ENCODE measurements at places on chromosomes 6 and 20. TPM values are rescaled to one million over a fixed set of nuclear protein-coding genes. Genes with fewer than 3 reads are reported as not detected.

- no peaks in the 10 kb centered on the region for H3K27me3 ChIP-seq
- H3K4me3 ChIP-seq = no peak overlapping the region
- H3K4me1 ChIP-seq = peaks cover 31% of the 10 kb centered on the region
- DNase-seq = no peak
Measured at GRCh38 chr20:62822788-62823651, 6.2 kb downstream of the COL9A3 start.

DNA sequence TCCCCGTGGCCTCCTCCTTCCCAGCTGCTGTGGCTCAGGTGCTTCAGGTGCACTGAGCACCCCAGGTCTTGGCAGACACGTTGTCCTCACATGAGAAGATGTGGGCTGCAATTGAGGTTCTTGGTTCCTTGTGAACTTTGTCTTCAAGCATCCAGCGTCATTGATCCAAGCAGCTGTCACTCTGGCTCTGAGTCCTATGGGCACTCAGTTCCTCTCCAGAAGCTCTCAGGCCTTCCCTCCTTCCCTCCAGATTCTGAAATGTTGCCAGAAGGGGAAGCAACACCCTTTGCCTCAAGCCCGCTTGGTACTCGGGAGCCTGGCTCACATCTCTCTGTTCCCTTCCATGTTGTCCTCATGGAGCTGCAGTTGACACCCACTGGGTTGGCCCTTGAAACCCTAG lies 8.4 kb upstream of the MRGBP start:
- no peak overlapping the region for H3K4me3 ChIP-seq
- no peak overlapping the region for H3K27ac ChIP-seq
- no peak for DNase-seq

DNA sequence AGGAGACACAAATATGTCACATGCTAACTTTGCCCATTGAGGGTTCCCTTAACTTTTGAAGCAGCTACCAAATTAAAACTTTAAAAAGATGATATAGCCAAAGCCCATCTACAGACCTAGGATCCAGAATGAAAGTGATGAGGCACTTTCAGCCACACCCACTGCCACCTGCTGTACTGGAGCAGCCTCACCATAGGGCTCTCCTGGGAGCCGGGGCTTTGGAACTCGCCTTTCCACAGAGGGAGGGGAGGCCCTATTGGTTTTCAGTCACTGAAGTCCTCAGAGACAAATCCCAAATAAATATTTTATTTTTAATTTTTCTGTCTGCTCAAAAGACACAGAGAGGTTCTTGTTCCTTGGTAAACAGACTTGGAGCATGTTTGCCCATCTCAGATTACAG lies 238.1 kb upstream of the TAB2 start:
- DNase-seq = no peak
- no peak overlapping the region for H3K4me3 ChIP-seq
- H3K27ac ChIP-seq = peak overlapping the region; percentile 77
- no peaks in the 10 kb centered on the region for H3K36me3 ChIP-seq
- peaks cover 4% of the 10 kb centered on the region for H3K4me1 ChIP-seq

DNA sequence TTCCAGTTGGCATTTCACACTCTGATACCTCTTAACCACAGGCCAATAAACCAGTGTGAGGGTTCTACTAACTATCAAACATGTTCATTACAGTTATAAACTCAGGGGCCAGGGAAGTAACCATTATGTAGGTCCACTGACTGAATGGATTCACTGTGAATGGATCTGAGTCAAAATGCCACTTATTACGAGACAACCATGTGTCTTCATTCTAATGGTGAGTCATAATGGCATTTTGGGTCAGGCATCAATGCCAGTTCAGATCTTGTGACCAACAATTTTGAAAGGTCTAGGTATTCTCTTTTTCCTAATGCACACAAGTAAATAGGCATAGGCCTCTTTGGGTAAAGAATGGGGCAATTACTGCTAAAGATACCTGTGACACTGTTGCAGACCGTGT lies 112.2 kb upstream of the HEY2 start:
- no peak overlapping the region for H3K27ac ChIP-seq
- no peaks in the 10 kb centered on the region for H3K36me3 ChIP-seq
- H3K4me1 ChIP-seq = no peaks in the 10 kb centered on the region
- no peaks in the 10 kb centered on the region for H3K27me3 ChIP-seq
- H3K4me3 ChIP-seq = no peak overlapping the region

The RIPPLY2 gene
- not detected for total RNA-seq

The FAM162B gene
- total RNA-seq = not detected

GRCh38 chr6:56529594-56530191 lies 113.0 kb downstream of the DST start:
- H3K4me1 ChIP-seq = no peaks in the 10 kb centered on the region
- peaks cover 42% of the 10 kb centered on the region for H3K36me3 ChIP-seq
- DNase-seq = no peak
- no peak overlapping the region for H3K27ac ChIP-seq

The MAP7 gene
- total RNA-seq = not detected

- no peak overlapping the region for H3K27ac ChIP-seq
- H3K36me3 ChIP-seq = no peaks in the 10 kb centered on the region
- H3K27me3 ChIP-seq = no peaks in the 10 kb centered on the region
- H3K4me1 ChIP-seq = no peaks in the 10 kb centered on the region
Measured at GRCh38 chr6:3340358-3340802, 81.6 kb downstream of the PSMG4 start.

GRCh38 chr6:14921170-14921569 lies 324.7 kb upstream of the JARID2 start:
- peak overlapping the region; percentile 41 for H3K27ac ChIP-seq
- no peaks in the 10 kb centered on the region for H3K27me3 ChIP-seq
- H3K36me3 ChIP-seq = no peaks in the 10 kb centered on the region
- no peak overlapping the region for H3K4me3 ChIP-seq

DNA sequence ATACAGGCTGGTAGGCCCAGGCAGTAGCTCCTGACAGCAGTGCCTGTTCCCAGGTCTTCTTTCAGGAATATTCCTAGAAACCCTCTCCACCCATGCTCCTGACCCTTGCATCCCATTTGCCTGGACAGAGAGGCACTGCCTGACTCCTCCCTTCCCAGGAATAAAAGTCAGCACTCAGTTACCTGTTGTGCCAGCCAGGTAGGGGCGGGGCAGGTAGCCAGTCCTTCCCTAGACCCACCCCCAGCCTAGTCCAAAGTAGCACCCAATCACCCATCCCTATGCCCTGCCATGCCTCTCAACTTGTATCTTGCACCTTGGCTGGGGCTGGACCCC lies 129.9 kb downstream of the MRPL14 start:
- H3K4me1 ChIP-seq = peaks cover 3% of the 10 kb centered on the region
- H3K4me3 ChIP-seq = no peak overlapping the region
- no peak for DNase-seq
- no peaks in the 10 kb centered on the region for H3K27me3 ChIP-seq

The DLK2 gene
- total RNA-seq = not detected

GRCh38 chr20:49384437-49385434 lies 97.7 kb downstream of the KCNB1 start:
- no peaks in the 10 kb centered on the region for H3K27me3 ChIP-seq
- H3K27ac ChIP-seq = no peak overlapping the region
- H3K4me3 ChIP-seq = no peak overlapping the region
- no peaks in the 10 kb centered on the region for H3K36me3 ChIP-seq

DNA sequence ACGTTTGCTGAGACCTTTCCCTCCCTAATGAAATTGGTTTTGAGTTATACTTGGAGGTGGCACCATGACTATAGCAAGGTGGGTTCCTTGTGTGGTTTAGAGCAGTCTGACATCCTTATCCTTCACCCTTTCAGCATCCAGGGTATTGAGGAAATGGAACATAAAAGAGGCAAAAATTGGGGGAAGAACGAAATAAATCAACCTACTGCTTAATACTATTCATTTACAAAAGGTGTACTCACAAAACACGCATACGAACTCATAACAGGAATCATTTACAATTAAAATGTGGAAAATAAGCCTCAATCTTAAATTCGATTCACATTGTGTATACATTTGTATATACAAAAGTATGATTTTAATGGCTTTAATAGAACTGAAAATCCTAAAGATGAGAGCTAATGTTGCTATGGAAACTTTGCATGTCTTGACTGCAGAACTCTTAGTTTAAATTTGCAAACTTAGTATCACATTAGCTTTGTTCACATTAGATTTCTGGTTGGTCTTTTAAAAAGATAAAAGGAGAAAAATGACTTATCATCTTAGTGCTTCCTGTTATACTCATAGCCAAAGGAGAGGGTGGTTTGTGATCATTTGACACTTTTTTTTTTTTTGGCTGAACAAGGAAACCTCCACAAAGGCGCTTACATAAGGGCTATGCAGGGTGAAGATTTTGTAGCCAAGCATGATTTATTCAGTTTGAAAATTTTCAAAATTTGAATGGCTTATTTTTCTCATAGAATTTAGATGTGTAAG lies 76.1 kb upstream of the ATXN1 start:
- H3K36me3 ChIP-seq = no peaks in the 10 kb centered on the region
- H3K4me1 ChIP-seq = no peaks in the 10 kb centered on the region
- peak overlapping the region; percentile 57 for H3K4me3 ChIP-seq
- H3K27me3 ChIP-seq = no peaks in the 10 kb centered on the region

The BPIFB1 gene
- not detected for total RNA-seq

GRCh38 chr20:36175016-36175415 lies 20.5 kb downstream of the EPB41L1 start:
- H3K27me3 ChIP-seq = no peaks in the 10 kb centered on the region
- peaks cover 16% of the 10 kb centered on the region for H3K36me3 ChIP-seq
- H3K4me3 ChIP-seq = no peak overlapping the region
- H3K27ac ChIP-seq = no peak overlapping the region
- DNase-seq = no peak

DNA sequence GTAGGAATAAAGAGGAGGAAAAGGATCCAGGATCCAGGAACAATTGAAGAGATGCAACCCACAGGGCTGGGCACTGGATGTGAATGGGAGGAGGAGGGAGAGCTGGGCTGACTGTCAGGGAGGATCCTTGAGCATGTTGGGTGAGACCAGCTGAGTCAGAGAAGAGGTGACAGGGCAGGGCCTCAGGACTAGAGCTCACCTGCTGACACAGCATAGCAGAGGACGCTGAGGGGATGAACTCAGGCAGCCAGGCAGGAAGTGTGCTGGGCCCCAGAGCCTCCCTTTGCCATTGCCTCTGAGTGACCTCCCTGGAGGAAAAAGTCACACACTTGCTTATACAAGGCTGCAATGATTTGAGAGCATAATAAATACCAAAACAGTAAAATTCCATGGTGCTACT lies 72.3 kb downstream of the ZNF133 start:
- H3K36me3 ChIP-seq = no peaks in the 10 kb centered on the region
- no peaks in the 10 kb centered on the region for H3K4me1 ChIP-seq
- H3K27me3 ChIP-seq = no peaks in the 10 kb centered on the region
- no peak for DNase-seq

- H3K27ac ChIP-seq = no peak overlapping the region
- no peak for DNase-seq
- no peaks in the 10 kb centered on the region for H3K4me1 ChIP-seq
- H3K36me3 ChIP-seq = no peaks in the 10 kb centered on the region
- H3K27me3 ChIP-seq = no peaks in the 10 kb centered on the region
- no peak overlapping the region for H3K4me3 ChIP-seq
Measured at GRCh38 chr6:138722425-138723371, 50.9 kb upstream of the CCDC28A start.

- H3K4me1 ChIP-seq = peaks cover 9% of the 10 kb centered on the region
- H3K27ac ChIP-seq = peak overlapping the region; percentile 98
- peak overlapping the region; percentile 68 for H3K4me3 ChIP-seq
- DNase-seq = peak; percentile 86
- H3K27me3 ChIP-seq = no peaks in the 10 kb centered on the region
Measured at GRCh38 chr6:149862922-149863697, 1.0 kb downstream of the LRP11 start.

DNA sequence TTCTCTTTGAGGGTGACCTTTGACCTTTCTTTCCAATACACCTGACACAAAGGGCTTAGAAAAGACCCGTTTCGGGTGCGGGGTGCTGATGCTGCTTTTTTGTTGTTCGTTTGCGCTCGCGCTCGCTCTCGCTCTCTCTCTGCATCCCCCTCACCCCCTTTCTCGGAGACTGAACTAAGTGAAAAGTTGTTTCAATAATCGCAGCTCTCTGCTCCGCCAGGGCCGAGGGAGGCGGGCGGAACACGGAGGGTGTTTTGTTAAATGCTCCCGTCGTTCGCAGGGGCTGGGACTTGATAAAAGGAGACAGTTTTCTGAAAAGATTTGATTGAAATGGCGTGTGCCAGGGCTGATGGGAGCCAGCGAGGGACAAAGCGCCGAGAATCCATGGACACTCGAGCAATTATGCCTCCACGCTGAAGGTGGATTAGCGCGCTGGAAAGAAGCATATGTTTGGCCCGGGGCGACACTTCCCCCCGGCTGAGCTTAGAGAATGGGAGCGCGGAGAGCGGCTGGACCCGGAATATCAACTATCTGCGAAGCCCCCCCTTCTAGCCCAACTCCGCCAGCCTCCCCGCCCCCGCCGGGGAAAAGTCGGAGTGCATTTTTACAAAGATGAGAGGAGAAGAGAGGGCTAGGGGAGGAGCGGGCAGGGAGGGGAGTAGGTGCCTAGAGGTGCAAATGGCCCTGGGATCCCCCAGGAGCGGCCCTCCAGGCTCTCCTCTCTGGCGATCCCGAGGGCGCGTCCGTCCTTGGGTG lies 25.0 kb downstream of the TFAP2A start:
- no peak overlapping the region for H3K27ac ChIP-seq
- no peaks in the 10 kb centered on the region for H3K36me3 ChIP-seq
- no peaks in the 10 kb centered on the region for H3K4me1 ChIP-seq
- H3K4me3 ChIP-seq = no peak overlapping the region
- H3K27me3 ChIP-seq = peaks cover 34% of the 10 kb centered on the region

DNA sequence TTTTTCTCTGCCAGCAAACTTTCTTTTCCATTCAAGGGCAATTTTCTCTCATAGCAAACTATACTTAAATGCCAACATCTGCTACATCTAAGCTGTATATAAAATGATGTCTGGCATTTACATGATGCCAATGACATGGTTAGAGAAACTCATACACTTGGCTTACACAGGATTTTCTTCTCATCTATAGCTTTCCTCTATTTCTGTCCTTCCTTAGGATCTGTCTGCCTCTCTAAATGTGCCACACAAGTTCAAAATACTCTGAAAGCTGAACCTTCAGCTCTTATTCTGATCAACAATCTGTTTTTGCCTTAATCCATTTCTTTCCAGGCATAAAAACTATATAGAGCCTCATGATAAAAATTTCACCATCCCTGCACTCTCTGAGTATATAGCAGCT lies 290.9 kb upstream of the RNF217 start:
- no peaks in the 10 kb centered on the region for H3K27me3 ChIP-seq
- no peaks in the 10 kb centered on the region for H3K4me1 ChIP-seq
- no peak overlapping the region for H3K27ac ChIP-seq
- DNase-seq = no peak

- H3K27me3 ChIP-seq = no peaks in the 10 kb centered on the region
- no peaks in the 10 kb centered on the region for H3K4me1 ChIP-seq
- no peak overlapping the region for H3K4me3 ChIP-seq
- H3K27ac ChIP-seq = no peak overlapping the region
- no peaks in the 10 kb centered on the region for H3K36me3 ChIP-seq
Measured at GRCh38 chr20:52035977-52036376, 155.6 kb downstream of the ZFP64 start.

The HDDC2 gene
- total RNA-seq = 2.4 TPM

Measured in ascending aorta (tissue), 2 donors.